MCF 10A (cell line): ENCODE measurements at places on chromosomes 16 and 17. TPM values are rescaled to one million over a fixed set of nuclear protein-coding genes. Genes with fewer than 3 reads are reported as not detected.

GRCh38 chr17:56497132-56497531 lies 96.4 kb upstream of the NOG start:
- DNase-seq: no peak
- no peaks in the 10 kb centered on the region for H3K36me3 ChIP-seq
- no peak overlapping the region for H3K27ac ChIP-seq
- H3K4me3 ChIP-seq: no peak overlapping the region
- no peaks in the 10 kb centered on the region for H3K4me1 ChIP-seq

- H3K27me3 ChIP-seq: no peaks in the 10 kb centered on the region
- H3K4me3 ChIP-seq: peak overlapping the region; percentile 61
- no peak overlapping the region for H3K27ac ChIP-seq
- H3K4me1 ChIP-seq: no peaks in the 10 kb centered on the region
- H3K36me3 ChIP-seq: no peaks in the 10 kb centered on the region
Observed at GRCh38 chr17:7177191-7177953, 1.8 kb downstream of the ASGR1 start.

MYH13 gene
- total RNA-seq: not detected in 2 replicates

GRCh38 chr16:51931653-51932052 lies 615.3 kb downstream of the TOX3 start:
- H3K4me1 ChIP-seq: no peaks in the 10 kb centered on the region
- no peaks in the 10 kb centered on the region for H3K36me3 ChIP-seq
- no peak overlapping the region for H3K4me3 ChIP-seq
- no peak for DNase-seq

GRCh38 chr16:14501331-14502255 lies 128.5 kb downstream of the PARN start:
- H3K4me3 ChIP-seq: peak overlapping the region; percentile 57
- H3K4me1 ChIP-seq: peaks cover 56% of the 10 kb centered on the region
- H3K27me3 ChIP-seq: no peaks in the 10 kb centered on the region
- no peaks in the 10 kb centered on the region for H3K36me3 ChIP-seq
- H3K27ac ChIP-seq: peak overlapping the region; percentile 78

DNA sequence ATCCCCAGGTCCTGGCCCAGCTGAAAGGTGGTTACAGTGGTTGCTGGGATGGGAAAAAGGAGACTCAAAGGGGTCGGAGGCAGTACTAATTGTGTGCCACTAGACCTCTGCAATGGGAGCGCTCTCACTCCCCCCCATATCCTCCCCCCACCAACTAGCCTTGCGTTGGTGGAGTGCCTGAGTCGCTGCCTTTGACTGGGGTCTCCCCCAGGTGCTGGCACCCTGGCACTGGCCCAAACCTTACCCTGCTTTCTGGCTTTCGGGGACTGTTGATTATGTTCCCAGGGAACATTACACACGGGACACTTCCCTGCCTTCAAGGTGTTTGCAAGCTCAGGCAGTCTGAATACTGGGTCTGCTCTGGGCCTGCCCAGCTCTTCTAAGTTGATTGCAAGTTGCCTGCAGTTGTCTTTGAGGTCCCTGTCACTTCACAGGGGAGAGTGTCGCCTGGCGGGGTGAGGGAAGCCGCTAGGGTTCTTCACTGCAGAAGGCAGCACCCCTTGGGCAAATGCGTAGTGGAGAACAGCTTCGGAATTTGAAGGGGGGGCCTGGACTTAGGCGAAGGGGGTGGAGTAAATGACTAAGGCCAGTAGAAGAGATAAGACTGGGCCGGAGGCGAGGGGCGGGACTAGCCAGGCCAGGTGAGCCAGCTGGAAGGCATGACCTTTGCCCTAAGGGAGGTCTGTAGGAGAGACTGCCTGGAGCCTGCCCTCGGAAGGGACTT lies 98.0 kb downstream of the RAB11FIP4 start:
- H3K4me1 ChIP-seq: peaks cover 18% of the 10 kb centered on the region
- H3K4me3 ChIP-seq: peak overlapping the region; percentile 77
- no peak for DNase-seq
- no peaks in the 10 kb centered on the region for H3K36me3 ChIP-seq

DNA sequence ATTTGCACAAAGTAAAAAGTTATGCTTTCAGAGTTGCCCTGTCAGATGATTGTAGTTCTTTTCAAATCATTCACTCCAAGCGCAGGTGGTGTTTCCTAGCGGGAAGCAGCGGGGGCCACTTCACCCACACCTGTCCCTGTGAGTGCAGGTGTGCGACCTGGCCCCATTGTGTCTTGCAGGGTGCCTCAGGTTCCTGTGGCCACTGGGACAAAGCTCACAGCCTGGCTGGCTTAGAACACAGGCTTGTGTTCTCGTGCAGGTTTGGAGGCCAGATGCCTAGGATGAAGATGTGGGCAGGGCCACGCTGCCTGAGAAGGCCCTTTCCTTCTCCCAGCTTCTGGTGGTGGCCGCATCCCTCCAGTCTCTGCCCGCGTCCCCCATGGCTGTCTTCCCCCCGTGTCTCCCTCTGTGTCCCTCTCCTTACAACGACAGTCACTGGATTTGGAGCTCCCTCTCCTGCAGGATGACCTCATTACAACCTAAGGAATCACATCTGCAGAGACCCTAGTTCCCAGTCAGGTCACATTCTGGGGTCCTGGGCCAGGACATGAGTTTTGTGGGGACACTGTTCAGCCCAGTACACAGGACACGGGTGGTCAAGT lies 90.5 kb downstream of the NPIPB11 start:
- no peak overlapping the region for H3K27ac ChIP-seq
- DNase-seq: no peak
- no peaks in the 10 kb centered on the region for H3K4me1 ChIP-seq
- H3K4me3 ChIP-seq: no peak overlapping the region

DNA sequence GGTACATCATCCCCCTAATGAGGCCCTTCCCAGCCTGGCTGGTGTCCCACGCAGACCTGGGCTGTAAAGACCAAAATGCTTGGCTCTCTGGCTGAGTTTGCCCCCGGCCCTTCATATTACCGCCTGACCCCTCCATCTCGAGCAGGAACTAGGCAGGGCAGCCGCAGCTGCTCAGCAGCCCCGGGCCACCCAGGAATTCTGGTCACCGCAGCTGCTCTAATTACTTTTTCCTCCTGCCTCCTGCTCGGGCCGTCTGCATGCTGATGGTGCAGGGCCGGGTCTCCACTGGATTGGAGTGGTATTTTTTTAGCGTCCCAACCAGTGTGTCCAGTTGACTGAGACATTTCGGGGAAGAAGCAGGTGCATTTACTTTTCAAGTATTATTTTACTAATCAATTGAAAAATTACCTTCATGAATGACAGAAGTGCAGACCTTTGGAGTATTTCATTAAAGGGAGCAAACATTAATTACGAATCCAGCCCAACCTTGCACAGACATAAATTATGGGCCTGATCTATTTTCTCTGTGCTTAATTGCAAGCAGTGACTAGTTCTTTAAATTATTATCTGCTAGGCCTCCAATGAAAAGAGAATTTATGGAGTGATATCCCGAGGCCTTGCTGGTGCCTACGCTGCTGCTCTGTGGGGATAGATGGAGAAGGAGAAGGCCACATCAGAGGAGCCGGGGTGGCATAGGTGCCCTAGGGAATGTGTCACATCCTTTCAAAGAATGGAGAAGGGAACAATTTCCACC lies 176.2 kb downstream of the CYLD start:
- no peak overlapping the region for H3K4me3 ChIP-seq
- H3K4me1 ChIP-seq: no peaks in the 10 kb centered on the region
- H3K27me3 ChIP-seq: peaks cover 2% of the 10 kb centered on the region
- no peak overlapping the region for H3K27ac ChIP-seq
- DNase-seq: no peak

- H3K4me3 ChIP-seq: no peak overlapping the region
- peaks cover 5% of the 10 kb centered on the region for H3K4me1 ChIP-seq
- DNase-seq: no peak
- H3K27me3 ChIP-seq: peaks cover 9% of the 10 kb centered on the region
- no peaks in the 10 kb centered on the region for H3K36me3 ChIP-seq
Observed at GRCh38 chr17:16988749-16989229, 16.9 kb upstream of the TNFRSF13B start.

DNA sequence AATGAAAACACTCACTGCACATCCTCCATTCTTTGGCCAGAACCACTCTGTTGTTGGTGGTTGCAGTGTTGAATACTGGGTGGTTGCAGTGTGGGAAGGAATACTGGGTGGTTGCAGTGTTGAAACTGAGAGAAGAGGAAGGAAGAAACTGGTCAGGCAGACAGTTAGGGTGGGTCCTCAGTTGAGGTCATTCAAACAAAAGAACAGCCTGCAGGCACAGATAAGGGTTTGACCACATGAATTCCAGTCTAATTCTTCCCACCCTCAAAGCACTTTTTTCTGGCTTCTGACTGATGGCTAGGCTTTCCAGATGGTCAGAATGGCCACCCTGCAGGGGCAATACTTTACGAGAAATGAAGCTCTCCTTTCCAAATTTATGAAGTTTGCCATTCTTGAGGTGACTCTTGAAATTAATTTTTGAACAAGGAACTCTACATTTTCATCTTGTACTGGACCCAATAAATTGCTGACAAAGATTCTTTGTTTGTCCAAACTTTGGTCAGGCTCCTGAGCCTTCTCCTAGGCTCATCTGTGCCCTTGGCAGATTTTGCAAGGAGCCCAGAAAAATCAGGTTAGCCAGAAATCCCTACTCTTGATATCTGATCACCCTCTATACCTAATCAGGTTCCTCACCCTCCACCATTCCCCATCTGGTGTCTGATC lies 596.6 kb upstream of the CDH5 start:
- peak overlapping the region; percentile 67 for H3K27ac ChIP-seq
- DNase-seq: no peak
- no peaks in the 10 kb centered on the region for H3K36me3 ChIP-seq
- no peaks in the 10 kb centered on the region for H3K4me1 ChIP-seq

DNA sequence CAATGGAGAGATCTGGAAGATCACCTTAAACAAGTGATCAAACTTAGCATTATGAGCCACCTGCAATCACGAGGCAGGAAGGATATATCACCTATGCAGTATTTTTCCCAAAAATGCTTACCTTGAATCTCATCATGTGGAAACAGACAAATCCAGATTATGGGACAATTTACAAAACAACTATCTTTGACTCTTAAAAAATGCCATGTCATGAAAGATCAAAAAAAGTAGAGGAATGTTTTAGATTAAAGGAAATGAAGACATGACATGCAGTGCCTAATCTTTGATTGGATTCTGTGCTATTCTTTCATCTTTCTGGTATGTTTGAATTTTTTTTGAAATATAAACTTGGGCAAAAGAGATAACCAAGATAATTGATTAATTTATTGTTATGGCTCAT lies 95.9 kb downstream of the KPNA2 start:
- DNase-seq: no peak
- no peaks in the 10 kb centered on the region for H3K27me3 ChIP-seq
- H3K4me1 ChIP-seq: no peaks in the 10 kb centered on the region
- no peak overlapping the region for H3K27ac ChIP-seq
- H3K36me3 ChIP-seq: peaks cover 30% of the 10 kb centered on the region

DNA sequence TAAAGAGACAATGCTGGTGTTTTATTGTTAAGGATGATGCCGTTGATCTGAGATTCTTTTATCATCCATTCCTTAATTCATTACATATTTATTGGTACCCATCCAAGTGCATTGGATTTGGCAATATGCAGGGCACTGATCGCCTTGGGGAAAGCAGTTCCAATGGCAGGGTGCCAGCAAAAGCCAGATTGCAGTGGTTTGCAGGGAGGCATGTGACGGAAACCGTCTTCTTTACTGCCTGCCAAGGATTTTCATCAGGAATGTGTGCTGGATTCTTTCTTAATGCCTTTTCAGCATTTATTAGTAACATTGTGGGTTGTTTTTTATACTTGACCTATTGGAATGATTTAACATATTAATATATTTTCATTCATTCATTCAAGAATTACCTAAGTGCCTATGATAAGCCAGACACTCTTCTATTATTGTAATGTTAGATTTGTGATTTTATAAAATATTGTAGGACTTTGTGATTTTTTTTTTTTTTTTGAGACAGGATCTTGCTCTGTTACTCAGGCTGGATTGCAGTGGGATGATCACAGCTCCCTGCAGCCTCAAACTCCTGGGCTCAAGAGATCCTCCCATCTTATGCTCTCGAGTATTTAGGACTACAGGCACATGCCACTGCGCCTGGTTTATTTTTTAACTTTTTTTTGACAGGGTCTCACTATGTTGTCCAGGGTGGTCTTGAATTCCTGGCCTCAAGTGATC lies 93.4 kb upstream of the TNRC6A start:
- no peaks in the 10 kb centered on the region for H3K36me3 ChIP-seq
- peaks cover 11% of the 10 kb centered on the region for H3K4me1 ChIP-seq
- no peak overlapping the region for H3K4me3 ChIP-seq
- H3K27ac ChIP-seq: peak overlapping the region; percentile 33

DNA sequence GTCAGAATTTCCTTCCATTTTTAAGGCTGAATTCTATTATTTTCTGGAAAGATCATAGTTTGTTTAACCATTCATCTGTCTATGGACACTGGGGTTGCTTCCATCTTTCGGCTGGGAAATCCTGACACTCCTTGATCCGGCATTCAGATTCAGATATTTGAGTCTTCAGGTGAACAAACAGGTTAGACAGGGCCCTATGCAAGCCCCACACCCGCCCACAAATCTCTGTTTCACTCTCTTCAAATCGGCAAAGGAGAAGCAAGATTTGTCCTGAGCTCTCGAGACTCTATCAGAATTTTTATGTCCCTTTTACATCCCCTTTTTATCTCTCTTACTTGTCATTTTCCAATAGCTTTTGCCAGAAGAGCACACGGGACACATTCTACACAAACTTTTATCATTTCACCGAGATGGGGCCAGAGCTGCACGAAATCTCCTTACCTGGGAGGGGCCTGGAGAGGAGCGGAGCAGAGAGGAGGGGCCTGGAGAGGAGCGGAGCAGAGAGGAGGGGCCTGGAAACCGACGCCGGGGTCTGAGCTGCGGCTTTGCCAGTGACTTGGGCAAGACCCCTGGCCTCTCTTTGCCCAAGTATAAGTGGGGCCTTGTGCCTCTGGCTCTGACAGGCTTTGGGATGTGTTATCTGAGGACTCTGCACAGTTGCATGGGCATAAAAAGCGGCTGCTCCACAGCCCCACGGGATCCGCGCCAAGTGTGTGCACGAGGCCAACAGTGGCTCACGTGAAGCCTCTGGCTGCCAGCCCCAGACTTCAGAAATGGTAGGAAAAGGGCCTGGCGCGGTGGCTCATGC lies 54.3 kb upstream of the RBFOX3 start:
- no peaks in the 10 kb centered on the region for H3K36me3 ChIP-seq
- peaks cover 6% of the 10 kb centered on the region for H3K4me1 ChIP-seq
- DNase-seq: peak; percentile 17

ABI3 gene
- not detected in 2 replicates for total RNA-seq

MT3 gene
- total RNA-seq: not detected in 2 replicates

GRCh38 chr16:88743693-88744576 lies 37.6 kb downstream of the CTU2 start:
- DNase-seq: peak; percentile 64
- no peaks in the 10 kb centered on the region for H3K27me3 ChIP-seq
- H3K36me3 ChIP-seq: peaks cover 27% of the 10 kb centered on the region
- no peak overlapping the region for H3K4me3 ChIP-seq
- no peak overlapping the region for H3K27ac ChIP-seq
